ENCODE measurements at places on chromosomes 12 and 14.

- DNase-seq = no peak
These were observed 175.9 kb downstream of the EMP1 start for GRCh38 chr12:13372386-13372785.

DNA sequence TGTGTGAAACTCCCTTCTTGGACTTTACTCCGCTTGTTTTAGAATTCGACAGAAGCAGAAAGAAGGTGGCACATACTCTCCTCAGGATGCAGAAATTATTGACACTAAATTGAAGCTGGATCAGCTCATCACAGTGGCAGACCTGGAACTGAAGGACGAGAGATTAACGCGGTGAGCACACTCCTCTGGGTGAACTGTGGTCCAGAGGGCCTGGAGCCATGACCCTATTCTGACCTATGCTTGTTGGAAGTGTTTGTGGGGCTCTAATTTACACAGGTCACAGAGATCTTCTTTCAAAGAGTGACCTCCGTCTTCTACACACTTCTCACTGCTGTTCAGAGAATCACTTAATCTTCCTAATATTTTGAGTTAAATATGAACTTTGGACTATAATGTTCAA, 72.5 kb upstream of the MYF6 start:
- no peak for DNase-seq

- no peak for DNase-seq
These were observed 2.7 kb upstream of the NUAK1 start for GRCh38 chr12:106141452-106141851.

GRCh38 chr14:32121948-32122347, 44.8 kb downstream of the ARHGAP5 start:
- DNase-seq = no peak

Data from activated naive CD8-positive, alpha-beta T cell treated with anti-CD3 and anti-CD28 coated beads, Interleukin-2, amount 50 U/mL, for 24 hours (primary cell).